H4 (cell line): ENCODE measurements at places on chromosomes 11 and 22. TPM values are rescaled to one million over a fixed set of nuclear protein-coding genes. Genes with fewer than 3 reads are reported as not detected.

YPEL1 gene
- total RNA-seq = 0.52 and 0.64 TPM in 2 replicates

GRCh38 chr11:110069158-110069737 lies 23.9 kb upstream of the ZC3H12C start:
- DNase-seq = peak; percentile 88

- DNase-seq = no peak
Measured at GRCh38 chr22:40432157-40432556, 61.8 kb downstream of the SGSM3 start.

- DNase-seq = no peak
Measured at GRCh38 chr11:116189408-116190170, 583.2 kb downstream of the BUD13 start.

DNA sequence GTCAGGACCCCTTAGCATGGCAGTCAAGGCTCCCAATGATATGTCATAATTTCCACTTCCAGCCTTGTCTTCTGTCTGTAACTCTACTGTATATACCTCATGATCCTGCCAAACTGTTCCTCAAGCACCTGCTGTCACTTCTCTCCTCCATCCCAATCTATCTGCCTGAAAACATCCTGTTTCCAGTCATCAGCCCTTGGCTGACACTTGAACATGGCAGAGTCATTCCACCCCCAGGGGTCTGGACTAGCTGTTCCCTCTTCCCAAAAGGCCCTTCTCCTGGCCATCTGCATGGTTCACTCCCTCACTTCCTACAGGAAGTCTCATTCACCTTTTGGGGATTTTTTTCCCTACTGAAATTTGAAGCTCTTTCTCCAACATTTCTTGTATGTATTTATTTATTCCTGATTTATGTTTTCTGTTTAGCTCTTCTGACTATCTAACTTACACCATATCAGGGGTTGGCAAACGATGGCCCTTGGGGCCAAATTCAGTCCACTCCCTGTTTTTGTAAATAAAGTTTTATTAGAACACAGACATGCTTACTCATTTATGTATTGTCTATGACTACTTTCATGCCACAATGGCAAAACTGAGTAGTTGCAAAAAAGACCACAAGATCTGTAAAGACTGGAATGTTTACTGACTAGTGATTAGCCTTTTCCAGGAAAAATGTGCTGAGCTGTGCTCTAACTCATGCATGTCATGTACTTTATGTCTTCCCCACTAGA lies 278.4 kb downstream of the KIRREL3 start:
- no peak for DNase-seq

GRCh38 chr11:64863391-64864060 lies 14.9 kb downstream of the EHD1 start:
- no peak for DNase-seq

MGAT3 gene
- 0.80 and 1.1 TPM in 2 replicates for total RNA-seq

ZNF74 gene
- total RNA-seq = 6.1 and 19.5 TPM in 2 replicates

- DNase-seq = no peak
Measured at GRCh38 chr11:14041040-14041439, 78.5 kb downstream of the SPON1 start.

GRCh38 chr11:119316016-119316728 lies 758 bp downstream of the MCAM start:
- peak; percentile 62 for DNase-seq

GRCh38 chr11:12321217-12321937 lies 56.0 kb upstream of the PARVA start:
- DNase-seq = no peak

- DNase-seq = no peak
Measured at GRCh38 chr11:8786933-8787332, 104.3 kb downstream of the RPL27A start.

ZNF280A gene
- 0.06 and 0.18 TPM in 2 replicates for total RNA-seq

DNA sequence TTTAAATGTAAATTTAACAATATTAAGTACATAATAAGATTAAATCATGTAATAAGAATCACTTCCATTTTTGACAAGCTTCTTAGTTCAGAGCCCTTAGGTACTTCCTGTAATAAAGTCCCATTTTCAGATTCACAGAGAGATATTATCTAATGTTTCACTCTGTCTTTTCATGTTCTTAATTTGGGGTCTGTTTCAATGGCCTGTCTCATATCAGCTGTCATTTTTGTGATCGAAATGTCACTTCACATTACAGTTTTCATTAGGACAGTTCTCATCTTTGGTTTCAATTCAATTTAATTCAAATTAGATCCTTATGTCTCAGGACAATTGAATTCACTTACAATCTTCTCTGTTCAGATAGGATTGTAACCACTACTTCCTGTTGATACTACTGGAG lies 22.6 kb upstream of the OLFML1 start:
- DNase-seq = no peak

GRCh38 chr11:9020916-9021315 lies 17.1 kb upstream of the NRIP3 start:
- DNase-seq = no peak

DNA sequence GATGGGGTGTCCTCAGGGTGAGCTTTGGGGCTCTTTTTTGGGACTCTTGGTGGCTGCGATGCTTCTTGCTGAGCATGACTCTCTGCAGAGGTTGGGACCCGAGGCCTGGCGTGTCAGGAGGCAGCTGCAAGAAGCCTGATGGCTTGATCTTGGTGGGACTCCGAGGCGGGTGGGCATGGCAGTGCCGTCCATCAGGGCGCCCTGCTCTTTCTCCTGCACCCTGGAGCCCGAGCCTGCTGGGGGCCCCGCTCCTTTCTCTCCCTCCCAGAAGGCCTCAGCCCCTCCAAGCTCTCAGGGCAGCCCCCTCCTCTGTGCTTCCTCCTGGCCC lies 432.7 kb downstream of the TBC1D22A start:
- no peak for DNase-seq

GRCh38 chr22:39130892-39131855 lies 21.3 kb downstream of the CBX7 start:
- DNase-seq = no peak

OR10D3 gene
- not detected in 2 replicates for total RNA-seq

MUC2 gene
- total RNA-seq = not detected in 2 replicates

DNA sequence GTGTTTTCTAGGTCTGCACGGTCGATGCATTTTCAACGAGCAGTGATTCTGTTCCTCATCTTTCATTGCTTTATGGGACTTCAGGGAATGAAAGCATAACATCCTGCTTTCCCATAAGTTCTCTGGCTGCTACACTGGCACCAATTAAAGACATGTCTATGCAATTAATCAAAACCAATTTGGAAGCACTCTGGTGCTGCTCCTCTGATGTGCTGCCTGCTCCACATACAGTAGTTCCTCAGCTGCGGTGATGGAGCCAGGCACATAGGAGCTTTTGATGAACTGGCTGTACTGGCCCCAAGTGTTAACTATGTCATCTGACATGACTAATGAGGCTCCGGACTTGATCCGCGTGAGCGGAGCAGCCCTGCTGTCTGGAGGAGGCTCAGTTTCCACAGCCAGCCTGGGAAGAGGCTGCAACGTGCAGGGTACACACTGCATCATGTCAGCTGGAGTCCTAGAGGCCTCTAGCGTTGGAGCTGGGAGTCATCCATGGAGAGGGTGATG lies 29.8 kb downstream of the GVQW3 start:
- DNase-seq = no peak

- DNase-seq = no peak
Measured at GRCh38 chr11:11220786-11221185, 132.3 kb downstream of the CSNK2A3 start.

DNA sequence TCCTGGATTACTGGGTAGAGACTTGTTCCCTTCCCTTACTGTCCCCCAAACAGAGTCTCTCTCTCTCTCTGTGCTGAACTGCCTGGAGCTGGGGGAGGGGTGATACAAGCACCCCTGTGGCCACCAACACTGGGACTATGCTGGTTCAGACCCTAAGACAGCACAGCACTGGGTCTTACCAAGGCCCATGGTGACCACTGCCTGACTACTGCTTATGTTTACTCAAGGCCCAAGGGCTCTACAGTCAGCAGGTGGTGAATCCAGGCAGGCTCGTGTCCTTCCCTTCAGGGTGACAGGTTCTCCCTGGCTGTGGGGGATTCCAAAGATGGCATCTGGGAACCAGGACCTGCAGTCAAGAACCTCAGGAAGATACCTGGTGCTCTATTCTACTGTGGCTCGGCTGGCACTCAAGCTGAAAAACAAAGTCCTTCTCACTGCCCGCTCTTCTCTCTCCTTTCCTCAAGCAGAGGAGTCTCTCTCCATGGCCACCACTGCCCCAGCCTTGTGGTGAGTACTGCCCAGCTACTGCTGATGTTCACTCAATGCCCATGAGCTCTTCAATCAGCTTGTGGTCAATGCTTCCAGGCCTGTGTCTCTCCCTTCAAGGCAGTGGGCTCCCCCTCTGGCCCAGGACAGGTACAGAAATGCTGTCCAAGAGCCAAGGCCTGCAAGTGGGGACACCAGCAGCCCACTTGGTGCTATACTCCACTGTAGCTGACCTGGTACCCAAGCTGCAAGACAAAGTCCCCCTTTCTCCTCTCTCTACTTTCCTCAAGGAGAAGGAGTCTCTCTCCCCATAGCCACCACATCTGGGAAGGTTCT lies 41.8 kb upstream of the SHANK2 start:
- DNase-seq = no peak

DNA sequence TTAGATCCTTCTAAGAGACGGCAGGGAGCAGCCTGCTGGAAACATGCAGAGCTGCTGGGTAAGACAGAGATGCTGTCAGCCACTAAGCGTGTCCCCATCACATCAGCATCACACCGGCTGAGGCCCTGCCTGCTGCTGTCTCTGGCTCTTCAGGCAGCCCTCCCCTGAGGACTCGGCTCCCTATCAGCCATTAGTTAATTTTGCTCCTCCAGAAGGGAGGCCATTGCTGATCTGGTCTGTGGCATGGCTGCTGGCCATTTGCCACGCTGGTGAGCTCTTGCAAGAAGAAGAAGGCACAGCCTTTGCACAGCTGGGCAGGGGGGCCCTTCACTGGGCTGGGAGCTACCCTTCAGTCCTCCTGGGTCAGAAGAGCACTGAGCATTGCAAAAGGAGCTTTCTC lies 131.2 kb upstream of the PARVA start:
- DNase-seq = no peak

DNA sequence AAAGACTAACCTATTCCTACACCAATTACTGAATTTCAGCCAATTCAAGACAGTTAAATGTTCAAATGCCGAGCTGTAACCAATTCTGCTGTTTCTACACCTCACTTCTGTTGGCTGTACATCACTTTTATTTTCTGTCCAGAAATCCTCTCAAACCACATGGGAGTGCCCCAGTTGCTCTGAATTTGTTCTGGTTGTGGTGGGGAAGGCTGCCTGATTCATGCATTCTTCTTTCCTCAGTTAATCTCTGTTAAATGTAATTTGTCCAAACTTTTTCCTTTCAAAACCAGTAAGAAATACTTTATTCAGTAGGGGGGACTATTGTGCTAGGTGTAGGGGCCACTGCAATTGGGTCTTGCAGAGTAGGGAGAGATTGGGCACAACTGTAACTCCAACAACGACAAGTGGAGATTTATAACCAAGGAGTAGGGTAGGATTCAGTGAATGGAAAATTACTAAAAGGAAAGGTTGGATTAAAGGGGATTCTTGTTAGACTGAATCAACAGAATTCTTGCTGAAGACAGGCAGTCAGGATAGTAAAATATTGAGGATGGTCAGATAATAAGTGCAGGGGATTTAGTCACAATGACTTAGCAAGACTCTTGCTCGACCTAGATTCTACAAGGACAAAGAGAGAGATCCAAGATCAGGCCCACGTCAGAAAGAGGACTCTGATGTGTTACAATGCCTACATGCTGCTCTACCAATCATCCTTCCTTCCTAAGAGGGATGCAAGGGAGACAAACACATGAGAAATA lies 593.5 kb upstream of the FAT3 start:
- DNase-seq = no peak
